T-helper 22 cell (primary cell): ENCODE measurements at places on chromosomes 11 and 22.

DNA sequence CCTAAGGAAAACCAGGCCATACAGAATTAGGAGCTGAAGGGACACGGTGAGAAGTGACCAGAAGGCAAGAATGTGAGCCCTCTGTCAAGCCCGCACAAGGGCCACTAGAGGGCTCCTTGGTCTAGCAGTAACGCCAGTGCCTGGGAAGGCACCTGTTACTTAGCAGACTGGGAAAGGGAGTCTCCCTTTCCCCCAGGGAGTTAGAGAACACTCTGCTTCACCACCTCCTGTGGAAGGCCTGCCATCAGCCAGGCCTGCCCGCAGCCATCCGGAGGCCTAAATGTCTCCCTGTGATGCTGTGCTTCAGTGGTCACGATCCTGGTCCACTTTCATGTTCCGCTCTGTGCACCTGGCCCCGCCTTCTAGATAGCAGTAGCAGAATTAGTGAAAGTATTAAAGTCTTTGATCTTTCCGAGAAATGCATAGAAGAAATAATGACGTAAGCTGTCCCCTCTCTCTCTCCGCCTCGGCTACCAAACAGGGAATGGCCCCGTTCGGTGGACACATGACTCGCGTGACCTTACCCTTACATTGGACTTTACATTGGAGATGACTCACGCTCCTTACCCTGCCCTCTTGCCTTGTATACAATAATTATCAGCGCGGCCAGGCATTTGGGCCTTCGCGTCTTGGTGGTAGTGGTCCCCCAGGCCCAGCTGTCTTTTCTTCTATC lies 10.7 kb upstream of the GSTP1 start:
- DNase-seq, result no peak

DNA sequence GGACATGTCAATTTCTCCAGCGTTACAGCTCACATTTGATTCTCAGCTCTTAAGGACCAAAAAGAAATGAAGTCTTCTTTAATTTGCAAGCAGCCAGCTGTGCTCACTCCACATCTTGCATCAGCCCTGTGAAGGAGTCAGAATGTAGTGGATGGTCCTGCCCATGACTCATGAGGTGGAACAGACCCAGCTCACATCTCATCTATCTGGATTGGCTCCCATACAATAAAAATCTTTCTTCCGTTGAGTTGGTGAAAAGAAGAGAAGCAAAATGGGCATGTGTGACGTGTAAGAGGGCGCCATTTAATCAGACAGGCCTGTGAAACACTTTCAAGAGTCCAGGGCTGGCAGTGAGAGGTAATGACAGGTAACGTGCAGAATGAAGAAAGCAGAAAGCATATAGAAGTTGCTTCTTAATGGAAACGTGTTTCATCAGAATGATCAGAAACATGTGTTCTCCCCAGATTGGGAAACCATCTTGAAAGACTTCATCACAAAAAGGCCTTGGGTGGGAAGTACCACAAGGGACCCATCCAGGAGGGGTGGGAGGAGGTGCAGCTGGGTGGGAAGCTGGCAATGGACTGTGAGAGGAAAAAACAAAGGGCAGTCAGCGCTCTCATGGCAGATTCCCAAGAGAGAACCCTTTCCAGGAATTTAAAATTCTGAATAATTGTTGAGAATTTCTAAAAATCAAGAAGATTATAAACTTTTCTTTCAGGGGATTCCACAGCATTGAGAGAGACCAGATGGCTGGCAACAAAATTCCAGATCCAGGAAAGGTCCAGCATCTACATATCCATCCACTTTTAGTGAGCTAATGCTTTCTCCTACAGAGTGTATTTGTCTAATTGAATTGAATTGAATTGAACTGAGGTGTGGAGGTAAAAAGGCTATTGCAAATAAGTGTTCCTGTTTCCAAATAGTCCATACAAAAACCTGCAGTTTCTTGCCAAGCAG lies 57.0 kb downstream of the ETS1 start:
- no peak for DNase-seq

DNA sequence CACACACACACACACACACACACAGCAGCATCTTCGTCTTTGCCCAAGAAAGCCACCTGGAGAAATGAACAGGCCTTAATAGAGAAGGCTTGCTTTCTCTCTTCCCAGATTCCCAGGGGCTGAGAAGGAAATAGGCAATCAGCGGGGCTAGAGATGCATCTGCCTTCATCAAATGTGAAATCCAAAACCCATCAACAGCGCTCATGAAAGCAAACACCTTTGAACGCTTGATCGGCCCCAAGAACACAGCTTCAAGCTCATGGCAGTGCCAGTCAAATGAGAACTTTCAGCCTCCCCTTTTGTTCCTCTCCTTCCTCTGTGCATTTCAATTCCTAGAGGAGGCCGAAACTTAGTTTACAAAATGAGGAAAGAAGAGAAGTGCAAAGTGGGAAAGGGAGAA lies 122.7 kb downstream of the EFCAB6 start:
- DNase-seq, result no peak

DNA sequence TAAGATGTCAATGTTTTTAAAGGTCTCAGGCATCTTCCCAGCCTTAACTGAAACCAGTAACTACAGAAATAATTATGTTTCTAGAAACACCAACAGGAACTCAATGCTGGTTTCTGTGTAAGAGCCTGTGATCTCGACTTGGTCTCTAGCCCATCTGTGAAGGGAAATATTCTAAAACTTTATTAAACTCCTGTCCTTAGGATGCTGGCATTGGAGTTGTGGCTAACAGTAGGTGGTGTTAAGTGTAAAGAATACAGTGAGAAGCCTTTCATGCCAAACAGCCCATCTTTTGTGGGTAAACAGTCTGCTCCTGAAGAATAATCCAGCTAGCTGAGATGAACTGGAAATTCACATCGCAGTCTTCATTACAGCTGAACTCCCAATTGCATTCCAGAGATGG lies 133.2 kb downstream of the ADAMTS15 start:
- no peak for DNase-seq

DNA sequence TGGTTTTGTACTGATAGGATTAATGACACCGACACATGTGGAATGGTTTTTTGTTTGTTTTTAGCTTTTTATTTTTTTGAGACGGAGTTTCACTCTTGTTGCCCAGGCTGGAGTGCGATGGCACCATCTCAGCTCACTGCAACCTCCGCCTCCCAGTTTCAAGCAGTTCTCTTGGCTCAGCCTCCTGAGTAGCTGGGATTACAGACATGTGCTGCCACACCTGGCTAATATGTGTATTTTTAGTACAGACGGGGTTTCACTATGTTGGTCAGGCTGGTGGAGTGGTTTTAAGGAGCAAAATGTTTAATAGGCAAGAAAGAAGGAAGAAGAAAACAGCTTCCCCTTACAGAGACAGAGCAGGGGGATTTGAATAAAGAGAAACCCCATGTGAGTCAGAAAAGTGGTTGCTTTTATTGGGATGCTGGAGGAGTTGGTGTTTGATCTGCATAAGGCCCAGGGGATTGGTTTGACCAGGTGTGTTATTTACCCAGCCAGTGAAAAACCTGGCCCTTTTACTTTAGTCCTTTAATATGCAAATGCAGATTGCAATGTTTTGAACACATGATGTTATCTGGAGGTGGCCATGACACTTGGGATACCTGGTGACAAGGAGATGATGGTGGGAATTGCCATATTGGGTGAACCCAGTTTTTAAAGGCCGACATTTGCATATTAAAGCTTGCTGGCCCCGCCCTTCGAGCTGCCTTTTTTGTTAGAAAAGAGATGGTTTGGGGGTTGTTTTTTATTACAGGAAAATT lies 24.3 kb downstream of the SUSD2 start:
- DNase-seq, result no peak
